H4 (cell line): ENCODE measurements at places on chromosomes 11 and 22. TPM values are rescaled to one million over a fixed set of nuclear protein-coding genes. Genes with fewer than 3 reads are reported as not detected.

DNA sequence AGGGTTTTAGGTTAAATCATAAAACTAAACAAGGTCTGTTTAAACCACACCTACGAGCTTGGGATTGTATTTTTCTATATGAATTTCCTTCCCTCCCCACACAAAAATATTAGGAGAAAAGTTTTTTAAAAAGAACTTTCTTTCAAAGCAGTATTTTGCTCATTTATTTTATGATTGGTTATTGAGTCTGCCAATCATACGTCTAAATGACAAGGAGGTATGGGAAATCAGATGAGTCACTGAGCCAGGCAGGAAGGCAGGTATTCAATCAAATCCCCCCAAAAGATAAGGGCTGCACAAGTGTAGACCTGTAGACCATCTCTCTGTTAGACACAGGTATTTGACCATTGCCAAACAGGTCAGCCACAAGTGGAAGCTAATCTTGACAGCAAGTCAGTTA is 440.1 kb upstream of the CCDC90B start:
- no peak for DNase-seq

GRCh38 chr11:63491636-63492372 is 837 bp upstream of the PLAAT5 start:
- no peak for DNase-seq

- DNase-seq: no peak
Measured at GRCh38 chr11:113072237-113072858, 111.1 kb downstream of the NCAM1 start.

DNA sequence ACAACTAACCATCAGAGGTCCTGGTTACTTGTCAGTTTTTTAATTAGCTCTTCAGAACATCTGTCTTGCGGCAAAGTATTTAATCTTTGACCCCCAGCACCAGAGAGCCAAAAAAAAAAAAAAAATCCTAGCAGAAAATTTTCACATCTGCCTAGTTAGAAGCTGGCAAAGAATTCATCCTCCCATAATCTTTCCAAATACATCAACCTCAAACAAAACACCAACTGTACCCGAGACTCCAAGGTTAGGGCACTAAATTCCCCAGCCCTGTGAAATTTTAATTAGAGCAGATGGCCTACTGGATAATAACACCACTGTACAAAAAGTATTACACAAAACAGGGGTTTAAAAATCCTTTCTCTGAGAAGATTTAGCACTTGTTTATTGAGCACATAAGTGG is 55.7 kb downstream of the RAB38 start:
- DNase-seq: no peak

KLHDC7B gene
- total RNA-seq: 0.18 and 0.48 TPM in 2 replicates

NXPE2 gene
- not detected in 2 replicates for total RNA-seq
